ENCODE measurements at places on chromosomes 11 and 22.
A peak's percentile ranks its signal among the peaks of the same experiment; 100 is the strongest.

DNA sequence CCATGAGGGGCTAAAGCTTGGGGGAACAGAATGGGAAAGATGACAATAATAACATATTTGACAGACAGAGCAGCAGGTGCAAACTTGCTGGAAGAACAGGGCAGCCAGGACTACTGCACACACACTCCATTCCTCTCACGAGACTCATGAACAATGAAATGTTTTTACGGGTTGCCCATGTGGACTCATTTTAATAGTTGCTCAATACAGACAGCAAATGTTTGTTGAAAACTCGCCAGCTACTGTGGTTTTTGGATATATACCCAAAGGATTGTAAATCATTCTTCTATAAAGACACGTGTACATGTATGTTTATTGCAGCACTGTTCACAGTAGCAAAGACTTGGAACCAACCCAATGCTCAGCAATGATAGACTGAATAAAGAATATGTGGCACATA lies 10.3 kb downstream of the SYT13 start:
- no peak for DNase-seq

- no peak for DNase-seq
Observed at GRCh38 chr11:70031631-70032469, 46.3 kb upstream of the ANO1 start.

GRCh38 chr11:70127653-70128434 lies 49.7 kb downstream of the ANO1 start:
- no peak for DNase-seq

GRCh38 chr11:102269927-102270326 lies 47.4 kb upstream of the BIRC3 start:
- no peak for DNase-seq

- peak; percentile 18 for DNase-seq
Observed at GRCh38 chr11:75263944-75264349, 23.4 kb downstream of the TPBGL start.

DNA sequence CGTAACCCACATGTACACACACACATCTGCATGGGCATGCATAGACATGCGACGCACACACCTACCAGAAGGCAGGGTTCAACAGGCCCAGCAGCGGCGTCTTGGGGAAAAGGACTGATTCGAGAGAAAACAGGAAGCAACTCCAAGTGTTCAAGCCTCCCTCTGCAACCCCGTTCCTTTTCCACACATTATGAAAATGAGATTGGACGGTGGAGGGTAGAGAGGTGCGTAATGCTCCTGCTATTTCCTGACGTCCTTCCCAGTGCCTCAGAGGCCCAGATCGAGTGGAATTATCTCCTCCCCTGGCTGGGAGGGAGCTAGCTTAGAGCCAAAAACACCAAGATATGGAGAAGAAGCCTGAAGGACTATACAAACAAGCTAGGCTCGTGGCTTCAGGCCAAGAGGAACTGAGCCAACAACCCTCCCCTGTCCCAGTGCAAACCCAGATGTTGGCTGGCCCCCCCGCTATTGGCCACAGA lies 289.2 kb downstream of the MN1 start:
- DNase-seq: no peak

DNA sequence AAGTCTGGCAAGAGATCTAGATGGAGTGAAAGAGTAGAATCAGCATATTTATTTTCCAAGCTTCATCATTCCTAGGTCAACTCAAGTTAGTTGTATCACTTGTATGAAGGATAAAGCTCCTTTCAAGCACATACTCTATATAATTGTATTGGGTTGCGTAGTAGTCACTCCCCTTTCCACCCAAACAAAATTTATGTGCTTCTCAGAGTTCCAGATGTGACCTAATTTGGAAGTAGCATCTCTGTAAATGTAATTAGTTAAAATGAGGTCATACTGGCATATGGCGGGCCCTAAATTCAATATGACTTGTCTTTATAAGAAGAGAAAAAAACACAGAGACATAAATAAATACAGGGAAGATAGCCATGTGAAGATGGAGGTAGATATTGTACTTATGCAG lies 226.8 kb upstream of the CHORDC1 start:
- no peak for DNase-seq

DNA sequence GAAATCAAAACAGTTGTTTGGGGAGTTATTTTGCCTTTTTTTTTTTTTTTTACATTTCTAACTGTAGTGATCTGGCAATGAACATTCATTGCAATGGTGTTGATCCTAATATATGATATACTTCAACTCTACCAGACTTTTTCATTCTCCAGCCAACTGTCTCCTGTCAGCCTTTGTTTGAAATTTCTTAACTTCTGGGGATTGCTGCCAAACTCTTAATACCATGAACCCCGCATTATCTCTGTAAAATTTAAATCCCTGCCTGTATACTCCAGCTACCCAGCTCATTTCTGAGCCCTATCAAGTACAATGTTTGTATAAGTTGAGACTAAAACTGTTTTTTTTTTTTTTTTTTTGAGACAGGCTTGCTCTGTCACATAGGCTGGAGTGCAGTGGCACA lies 280.7 kb downstream of the TTC28 start:
- no peak for DNase-seq

DNA sequence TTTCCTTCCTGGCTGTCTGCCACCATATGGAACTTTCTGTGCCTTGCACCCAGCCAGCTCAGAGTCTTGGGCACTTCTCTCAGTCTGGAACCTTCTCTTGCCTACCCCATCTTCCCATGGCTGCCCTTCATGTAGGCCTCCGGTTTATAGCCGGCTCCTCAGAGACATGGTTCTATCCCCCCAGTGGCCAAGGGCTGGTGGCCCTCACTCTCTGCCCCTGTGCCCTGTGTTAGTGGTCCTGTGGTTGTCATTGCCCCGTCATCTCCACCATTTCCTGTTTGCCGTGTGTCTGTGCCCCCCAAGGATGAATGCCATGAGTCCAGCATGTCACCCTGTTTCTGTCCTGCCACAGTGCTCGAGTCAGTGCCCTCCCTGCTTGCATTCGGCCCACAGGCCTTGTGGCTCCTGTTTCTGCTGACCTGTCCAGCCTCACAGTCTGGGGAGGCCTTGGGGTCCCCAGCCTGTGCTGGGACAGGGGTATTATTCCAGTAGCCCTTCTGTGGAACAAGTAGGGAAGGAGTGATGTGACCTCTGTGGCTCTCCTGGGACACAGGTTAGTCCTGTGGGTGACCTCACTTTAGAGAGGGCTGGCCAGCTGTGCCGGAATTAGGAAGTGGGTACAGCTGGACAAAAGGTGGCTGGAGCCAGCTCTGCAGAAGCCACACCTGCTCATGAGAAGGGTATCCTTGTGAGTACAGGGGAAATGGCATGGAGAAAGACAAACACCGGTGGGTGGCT lies 30.7 kb downstream of the ST3GAL4 start:
- no peak for DNase-seq

DNA sequence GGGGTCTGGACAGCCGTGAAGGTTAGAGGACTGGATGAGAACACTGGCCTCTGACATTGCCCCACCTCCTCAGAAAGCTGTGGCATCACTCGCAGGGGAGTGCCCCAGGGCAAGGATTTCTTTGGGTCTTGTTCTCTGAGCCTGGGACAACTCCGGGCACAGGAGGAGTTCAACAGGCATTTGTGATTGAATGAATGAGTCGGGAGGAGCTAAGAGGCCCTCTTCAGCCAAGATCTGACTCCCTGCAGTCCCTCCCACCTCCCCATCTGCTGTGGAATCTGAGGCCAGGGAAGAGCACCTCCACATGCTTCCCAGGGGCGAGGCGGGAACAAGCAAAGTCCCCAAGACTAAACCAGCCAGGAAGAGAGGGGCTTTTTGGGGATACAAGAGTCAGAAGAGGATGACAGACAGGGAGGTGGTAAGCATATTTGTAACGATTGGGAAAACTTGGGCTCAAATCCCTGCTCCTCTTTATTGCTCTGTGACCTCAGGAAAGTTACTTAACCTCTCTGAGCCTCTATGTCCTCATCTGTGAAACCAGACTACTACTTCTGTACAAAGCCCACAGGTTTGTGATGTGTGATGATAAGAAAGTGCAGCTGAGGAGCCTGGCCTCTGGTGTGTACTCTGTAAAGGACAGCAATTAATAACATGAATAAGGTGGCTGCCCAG lies 6.4 kb downstream of the TP53I11 start:
- no peak for DNase-seq

DNA sequence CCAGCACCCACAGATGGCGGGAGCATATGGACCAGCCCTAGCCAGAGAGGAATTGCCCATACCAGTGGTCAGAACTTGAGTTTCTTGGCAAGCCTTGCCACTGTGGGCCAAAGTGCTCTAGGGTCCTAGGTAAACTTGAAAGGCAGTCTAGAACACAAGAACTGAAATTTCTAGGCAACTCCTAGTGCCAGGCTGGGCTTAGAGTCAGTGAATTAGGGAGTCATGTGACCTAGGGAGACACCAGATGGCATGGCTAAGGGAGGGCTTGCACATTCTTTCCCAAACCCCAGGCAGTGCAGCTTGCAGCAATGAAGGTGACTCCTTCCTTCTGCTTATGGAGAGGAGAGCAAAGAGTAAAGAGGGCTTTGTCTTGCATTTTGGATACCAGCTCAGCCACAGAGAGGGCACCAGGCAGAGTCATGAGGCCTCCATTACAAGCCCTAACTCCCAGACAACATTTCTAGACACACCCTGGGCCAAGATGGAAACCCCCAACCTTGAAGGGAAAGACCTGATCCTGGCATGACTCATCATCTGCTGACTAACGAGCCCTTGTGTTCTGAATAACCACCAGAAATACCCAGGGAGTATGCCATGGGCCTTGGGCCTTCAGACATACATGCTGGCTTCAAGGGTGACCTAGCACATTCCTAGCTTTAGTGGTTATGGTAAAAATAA lies 19.2 kb upstream of the OR56A3 start:
- no peak for DNase-seq

DNA sequence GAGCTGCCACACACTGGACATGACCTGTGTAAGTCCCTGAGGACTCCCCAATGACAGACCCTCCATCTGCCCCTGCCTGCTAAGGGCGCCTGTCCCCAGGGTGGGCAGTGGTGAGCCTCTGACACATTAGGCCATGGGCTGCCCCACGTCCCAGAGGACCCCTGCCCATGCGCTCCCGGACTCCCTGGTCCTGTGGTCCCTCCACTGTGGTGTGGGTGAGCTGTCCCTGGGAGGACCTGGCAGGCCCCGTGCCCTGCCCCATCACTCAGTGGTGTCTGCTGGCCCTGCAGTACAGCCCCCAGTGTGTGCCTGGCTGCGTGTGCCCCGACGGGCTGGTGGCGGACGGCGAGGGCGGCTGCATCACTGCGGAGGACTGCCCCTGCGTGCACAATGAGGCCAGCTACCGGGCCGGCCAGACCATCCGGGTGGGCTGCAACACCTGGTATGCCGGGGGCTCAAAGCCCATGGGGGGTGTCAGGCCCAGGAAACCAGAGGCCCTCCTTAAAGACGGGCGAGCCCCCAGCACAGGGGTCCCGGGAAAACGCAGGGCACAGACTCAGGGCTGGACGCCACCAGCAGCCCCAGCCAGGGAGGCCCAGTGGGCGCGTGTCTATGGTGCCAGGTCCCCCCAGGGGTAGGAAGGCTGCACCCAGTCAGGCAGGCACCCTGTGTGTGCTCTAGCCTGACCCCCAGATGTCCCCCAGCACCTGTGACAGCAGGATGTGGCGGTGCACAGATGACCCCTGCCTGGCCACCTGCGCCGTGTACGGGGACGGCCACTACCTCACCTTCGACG lies 18.7 kb downstream of the MUC5AC start:
- DNase-seq: no peak

GRCh38 chr11:78860720-78861422 lies 286.2 kb upstream of the NARS2 start:
- DNase-seq: no peak

- no peak for DNase-seq
Observed at GRCh38 chr11:100760744-100761143, 73.7 kb downstream of the ARHGAP42 start.

DNA sequence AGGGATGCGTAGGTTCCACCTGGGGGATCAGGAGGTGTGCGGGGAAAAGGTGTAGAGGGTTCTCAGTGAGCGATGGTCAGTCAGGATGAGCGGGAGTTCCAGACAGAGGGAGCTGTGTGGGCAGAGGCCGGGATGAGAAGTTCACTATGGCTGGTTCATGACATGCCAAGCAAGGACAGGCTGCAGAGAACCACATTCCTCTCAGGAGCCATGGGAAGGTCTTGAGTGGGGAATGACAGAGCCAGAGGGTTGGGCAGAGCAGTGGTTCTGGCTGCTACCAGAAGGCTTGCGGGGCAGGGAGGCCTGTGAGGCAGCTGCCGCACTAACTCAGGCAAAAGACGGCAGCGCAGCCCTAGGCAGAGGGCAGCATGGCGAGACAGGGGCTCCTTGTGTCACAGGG lies 66.1 kb downstream of the SCUBE1 start:
- DNase-seq: no peak

DNA sequence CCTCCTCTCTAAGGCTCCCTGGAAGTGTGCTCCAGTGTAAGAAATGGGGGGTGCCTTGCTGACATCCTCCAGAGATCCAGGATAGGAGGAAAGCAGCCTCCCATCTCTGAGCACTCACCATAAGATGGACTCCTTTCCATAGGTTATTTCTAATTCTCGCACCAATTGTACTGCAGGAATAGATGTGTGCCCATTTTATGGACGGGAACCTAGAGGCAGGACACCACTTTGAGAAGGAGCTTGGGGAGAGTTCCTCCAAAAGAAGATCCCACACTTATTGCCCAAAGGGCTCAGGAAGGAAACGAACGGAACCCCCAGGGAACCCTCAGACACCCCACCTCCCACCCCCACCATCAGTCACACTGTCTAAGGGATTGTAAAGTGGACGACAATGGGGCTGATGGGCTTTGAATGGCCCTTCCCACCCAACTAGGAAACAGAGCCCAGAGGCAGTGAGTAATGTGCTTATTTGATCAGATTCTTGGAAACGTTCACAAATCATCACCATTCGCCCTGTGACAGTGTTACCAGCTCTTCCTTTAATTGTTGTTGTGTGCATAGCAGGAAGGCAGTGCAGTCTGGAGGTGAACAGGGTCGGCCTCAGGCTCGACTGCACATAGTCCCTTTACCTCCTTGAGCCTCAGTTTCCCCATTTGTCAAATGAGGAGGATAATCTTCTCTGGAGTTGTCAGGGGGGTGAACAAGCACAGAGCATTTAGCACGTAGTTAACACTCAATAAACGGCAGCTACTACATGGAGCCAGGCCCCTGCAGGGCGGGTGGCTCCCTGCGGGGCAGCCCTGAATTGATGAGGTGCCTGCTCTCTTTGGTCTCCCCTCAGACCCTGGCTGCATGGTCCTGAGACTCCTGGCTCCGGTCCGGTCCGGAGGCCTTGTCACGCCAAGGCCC lies 8.4 kb upstream of the MN1 start:
- no peak for DNase-seq

- DNase-seq: no peak
Observed at GRCh38 chr11:116733043-116733755, 39.6 kb downstream of the BUD13 start.

All from AML-193 (cell line).